ENCODE measurements at places on chromosomes 5 and 9. TPM values are rescaled to one million over a fixed set of nuclear protein-coding genes. Genes with fewer than 3 reads are reported as not detected.
A peak's percentile ranks its signal among the peaks of the same experiment; 100 is the strongest.

- no peak for DNase-seq
Measured at GRCh38 chr5:37428044-37428443, 48.9 kb downstream of the WDR70 start.

The TOR4A gene
- total RNA-seq = 9.7 TPM

DNA sequence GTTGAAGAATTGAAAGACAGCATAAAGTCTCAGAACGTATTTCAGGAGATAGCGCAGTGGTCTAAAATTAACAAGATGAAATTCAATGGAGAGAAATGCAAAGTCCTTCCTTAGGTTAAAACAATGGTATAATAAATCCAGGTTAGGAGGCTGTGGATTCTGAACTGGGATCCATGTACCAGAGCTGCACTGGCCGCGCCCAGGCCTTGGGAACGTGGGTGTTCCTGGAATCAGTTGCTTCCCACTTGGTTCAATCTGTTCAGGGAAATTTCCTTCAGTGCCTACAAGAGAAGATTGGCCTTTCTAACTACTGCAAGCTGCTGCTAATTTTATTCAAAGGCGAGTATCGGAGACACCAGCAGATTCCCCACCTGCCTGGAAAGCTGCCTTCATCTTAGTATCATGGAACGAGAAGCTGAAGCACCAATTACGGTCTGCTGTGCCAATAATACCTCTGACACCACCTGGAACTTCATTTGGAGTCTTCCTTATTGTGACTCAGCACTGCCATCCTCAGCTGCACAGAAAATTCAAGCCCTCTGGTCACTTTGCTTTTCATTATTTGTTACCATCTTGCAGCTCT, 14.3 kb upstream of the CTNND2 start:
- no peak for DNase-seq

GRCh38 chr9:126935630-126936029, 21.0 kb downstream of the RALGPS1 start:
- DNase-seq = no peak

The PCDHB4 gene
- total RNA-seq = not detected

The PHF24 gene
- total RNA-seq = not detected

DNA sequence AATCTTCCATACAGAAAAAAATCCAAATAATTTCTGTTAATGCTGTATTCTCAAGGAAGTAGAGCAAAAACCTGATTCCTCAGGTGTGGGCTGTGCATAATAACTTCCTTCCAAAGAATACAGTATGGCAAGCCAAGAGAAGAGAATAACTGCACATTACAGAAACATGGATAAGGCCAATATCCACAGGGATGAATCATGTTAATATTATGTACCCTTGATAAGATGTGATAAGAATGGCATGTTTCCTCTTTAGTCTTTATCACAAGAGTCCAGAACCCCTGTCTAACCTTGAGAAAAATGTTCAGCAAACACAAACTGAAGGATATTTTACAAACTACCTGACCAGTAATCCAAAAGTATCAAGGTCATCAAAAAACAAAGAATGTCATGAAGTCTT, 795.8 kb downstream of the SEMA5A start:
- DNase-seq = no peak

GRCh38 chr5:157607371-157608161, 32.0 kb upstream of the ADAM19 start:
- DNase-seq = peak; percentile 47

GRCh38 chr5:159061179-159061796, 38.4 kb downstream of the EBF1 start:
- DNase-seq = peak; percentile 97

The PCDHA11 gene
- total RNA-seq = not detected

DNA sequence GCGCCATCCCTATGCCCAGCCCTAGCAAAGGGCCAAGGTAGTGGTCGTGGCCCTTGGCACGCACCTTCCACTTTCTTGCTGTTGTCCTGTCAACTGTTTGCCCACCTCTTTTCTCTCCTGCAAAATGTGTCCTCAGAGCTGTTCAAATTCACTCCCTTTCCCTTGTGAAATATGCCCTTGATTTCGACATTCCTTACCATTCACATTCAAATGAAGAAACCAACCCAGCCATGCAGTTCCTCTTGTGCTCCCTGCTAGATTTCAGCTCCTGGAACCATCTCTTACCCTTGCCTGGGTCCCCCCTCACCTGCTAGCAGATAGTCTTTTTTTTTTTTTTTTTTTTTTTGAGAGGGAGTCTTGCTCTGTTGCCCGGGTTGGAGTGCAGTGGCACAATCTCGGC, 19.6 kb upstream of the HRH2 start:
- DNase-seq = no peak

The CAMK4 gene
- 2.7 TPM for total RNA-seq

DNA sequence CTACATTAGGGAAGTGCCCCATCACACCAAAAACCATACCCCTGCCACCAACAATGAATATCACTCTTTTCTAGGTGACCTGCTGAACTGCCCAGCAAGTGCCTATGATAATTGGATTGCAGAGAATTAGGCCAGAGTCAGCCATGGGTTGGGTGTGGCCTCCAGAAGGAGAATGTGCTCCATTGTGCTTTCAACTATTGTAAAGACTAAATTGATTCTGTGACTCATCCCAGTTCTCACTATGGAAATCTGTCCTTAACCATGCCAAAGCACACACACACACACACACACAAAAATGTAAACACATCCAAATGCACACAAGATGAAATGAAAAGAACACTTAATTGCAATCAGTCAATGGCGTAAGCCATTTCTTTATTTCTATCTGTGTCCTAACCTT, 25.7 kb downstream of the DRD1 start:
- peak; percentile 69 for DNase-seq

DNA sequence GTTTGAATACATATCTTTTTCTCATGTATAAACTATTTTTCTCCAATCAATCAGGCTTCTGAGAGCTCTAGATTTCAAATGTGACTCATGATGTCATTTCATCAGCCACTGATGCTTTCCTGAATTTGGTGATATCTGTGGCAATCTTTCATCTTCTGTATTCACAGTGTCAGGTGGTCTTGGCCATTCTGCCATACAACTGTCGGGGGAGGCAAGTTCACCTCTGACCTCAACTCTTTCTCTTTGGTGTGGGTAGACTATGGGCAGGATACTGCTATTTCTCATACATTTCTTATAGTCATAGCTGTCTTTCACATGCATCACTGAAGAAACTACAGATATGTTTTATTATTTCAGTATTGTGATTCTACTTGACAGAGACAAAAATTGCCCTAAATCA, 414.1 kb upstream of the MEF2C start:
- DNase-seq = no peak

The CDKN2B-AS1 gene
- 2.6 TPM for total RNA-seq

The HMMR gene
- total RNA-seq = 119 TPM

The MPDZ gene
- 25.2 TPM for total RNA-seq

The ERP44 gene
- total RNA-seq = 20.6 TPM

DNA sequence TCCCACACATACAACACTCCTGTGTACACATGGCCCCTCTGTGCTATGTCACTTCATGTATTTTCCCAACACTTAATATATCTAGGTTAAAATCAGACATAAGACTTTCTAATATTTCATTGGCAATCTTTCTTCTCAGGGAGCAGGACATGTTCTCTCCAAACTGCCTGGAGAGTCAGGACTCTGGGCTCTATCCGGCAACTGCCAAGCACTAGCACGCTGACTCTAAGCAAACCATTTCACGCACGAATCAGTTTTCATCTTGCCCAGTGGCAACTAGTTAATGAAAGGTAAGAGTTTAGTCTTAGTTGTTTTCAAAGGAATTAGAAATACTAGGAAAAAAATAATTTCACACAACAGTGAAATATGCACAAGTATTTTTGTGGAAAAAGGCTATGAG, 124.8 kb downstream of the NFIB start:
- DNase-seq = no peak

DNA sequence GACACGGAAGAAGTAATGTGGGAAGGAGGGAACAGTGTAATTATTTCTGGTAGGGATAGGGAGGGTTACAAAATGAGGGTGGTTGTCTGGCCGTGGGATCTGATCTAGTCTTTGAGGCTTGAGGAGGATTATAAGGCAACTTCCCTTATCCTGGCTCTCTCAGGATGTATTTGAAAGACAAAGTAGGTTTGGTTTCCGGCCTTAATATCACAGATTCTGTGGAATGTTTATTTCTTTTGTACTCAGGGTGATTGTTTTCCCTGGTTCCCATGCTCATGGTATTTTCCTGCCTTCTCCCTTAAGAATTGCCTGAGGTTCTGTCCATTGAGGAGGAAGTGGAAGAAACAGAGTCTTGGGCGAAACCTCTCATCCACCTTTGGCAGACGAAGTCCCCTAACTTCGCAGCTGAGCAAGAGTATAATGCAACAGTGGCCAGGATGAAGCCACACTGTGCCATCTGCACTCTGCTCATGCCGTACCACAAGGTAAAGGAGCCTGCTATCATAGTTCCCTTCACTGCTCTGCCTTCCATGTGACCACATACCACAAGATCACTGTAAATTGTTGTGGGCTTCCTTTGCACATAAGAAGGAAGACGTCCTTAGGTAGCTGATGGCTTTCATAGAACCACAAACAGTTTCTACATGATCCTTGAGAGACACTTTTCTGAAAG, 253.8 kb downstream of the KDM4C start:
- DNase-seq = no peak

DNA sequence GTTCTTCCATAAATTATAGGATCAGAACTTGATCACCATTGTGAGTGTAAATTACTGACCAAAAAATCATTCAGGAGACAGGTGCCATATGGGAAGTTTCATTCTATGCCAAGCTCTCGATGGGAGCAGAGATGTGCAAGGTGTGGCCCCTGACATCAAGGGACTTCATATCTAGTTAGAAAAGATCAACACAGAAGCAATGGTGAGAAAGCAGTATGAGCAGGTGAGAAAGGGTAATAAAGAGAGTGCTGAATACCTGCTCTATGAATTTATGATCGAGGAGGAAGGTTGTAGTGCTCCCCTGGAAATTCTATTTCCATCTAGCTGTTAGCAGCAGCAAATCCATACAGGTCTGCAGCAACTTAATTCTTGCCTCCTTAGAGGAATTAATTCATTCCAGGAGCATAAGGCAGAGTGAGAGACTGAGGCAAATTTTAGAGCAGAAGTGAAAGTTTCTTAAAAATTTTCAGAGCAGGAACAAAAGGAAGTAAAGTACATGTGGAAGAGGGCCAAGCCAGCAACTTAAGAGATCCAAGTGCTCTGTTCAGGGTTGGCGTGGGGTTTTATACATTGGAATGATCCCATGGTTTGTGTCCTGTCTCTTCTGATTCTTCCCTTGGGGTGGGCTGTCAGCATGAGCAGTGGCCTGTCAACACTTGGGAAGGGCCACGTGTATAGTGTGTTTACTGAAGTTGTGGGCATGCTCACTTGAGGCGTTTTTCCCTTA, 181.8 kb downstream of the SAXO1 start:
- DNase-seq = no peak

The SMC2 gene
- total RNA-seq = 43.3 TPM

GRCh38 chr5:172626031-172626581, 15.0 kb upstream of the NEURL1B start:
- DNase-seq = no peak

GRCh38 chr5:122704247-122705036, 70.4 kb upstream of the SNX2 start:
- DNase-seq = no peak

The ZNF608 gene
- 17.2 TPM for total RNA-seq

DNA sequence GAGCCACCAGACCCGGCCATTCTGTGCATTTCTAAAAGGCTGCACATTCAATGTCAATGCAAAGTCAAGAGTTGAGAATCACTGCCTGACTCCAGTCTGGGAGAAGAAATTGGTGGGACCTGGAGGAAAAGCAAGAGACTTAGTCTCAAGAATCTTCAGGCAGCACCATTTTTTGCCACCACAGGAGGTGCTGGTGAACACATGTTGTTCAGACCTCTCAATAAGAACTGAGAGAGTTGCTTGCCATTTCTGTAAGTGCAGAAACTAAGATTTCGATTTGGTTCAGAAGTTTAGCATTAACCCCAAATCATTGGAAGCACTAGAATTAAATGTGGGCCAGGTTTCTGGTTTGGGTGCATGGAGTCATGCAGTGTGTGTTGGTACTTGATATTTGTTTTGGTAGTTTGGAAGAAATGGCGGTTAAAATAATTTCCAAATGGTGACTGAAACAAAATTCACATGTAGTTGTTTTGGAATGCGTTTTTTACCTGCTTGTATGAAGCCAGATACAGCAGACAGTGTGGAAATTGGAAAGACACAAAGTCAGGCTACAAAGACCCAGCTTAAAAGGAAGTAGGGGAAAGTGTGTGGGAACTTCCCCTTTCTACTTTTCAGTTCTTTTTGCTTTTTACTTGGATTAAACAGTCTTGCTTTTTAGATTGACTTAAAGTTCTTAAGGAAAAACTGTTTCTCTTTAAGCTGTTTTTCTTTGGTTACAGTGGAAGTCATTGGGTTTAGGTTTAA, 20.4 kb downstream of the PDE8B start:
- DNase-seq = no peak

The TMEM171 gene
- total RNA-seq = 4.5 TPM

- DNase-seq = no peak
Measured at GRCh38 chr9:38765101-38765500, 45.2 kb upstream of the FAM240B start.

DNA sequence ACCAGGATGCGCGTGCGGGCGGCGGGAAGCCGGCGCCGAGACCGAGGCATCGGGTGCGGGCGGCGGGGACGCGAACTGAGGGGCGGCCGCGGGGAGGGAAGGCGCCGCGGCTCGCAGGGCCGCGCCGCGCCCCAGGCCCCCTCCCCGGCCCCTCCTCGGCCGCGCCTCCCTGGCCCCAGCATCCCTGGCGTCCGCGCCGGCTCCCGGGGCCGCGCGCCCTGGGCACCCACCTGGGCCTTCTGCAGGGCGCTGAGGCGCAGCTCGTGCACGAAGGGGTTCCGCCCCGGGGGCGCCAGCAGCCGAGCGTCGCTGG, 324 bp downstream of the LPCAT1 start:
- no peak for DNase-seq

DNA sequence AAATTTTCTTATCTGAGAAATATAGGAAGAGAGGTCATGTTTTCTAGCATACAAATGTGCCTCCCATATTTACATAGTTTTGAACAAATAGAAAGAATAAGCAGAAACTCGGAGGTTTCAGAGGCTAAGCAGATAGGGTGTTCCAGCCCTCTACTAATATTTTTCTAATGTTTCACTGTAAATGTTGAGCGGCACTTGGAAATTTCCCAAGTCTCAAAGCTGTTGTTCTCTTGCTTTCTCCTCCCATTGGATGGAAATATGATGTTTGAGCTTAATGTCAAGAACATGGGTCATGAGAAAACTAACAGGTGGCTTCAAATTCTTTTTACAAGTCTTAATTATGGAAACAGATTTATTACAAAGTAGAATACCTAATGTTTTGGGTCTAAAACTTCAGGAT, 5.1 kb downstream of the SPINK1 start:
- no peak for DNase-seq

The SPATA31D4 gene
- not detected for total RNA-seq

- no peak for DNase-seq
Measured at GRCh38 chr9:113963696-113964494, 87.8 kb downstream of the ZNF618 start.

GRCh38 chr9:134689321-134690181, 47.9 kb downstream of the COL5A1 start:
- DNase-seq = peak; percentile 66

GRCh38 chr5:174825587-174825986, 101.2 kb downstream of the MSX2 start:
- no peak for DNase-seq

All from SJSA1 (cell line).